ENCODE measurements at places on chromosomes 3 and 15. TPM values are rescaled to one million over a fixed set of nuclear protein-coding genes. Genes with fewer than 3 reads are reported as not detected.
A peak's percentile ranks its signal among the peaks of the same experiment; 100 is the strongest.

DNA sequence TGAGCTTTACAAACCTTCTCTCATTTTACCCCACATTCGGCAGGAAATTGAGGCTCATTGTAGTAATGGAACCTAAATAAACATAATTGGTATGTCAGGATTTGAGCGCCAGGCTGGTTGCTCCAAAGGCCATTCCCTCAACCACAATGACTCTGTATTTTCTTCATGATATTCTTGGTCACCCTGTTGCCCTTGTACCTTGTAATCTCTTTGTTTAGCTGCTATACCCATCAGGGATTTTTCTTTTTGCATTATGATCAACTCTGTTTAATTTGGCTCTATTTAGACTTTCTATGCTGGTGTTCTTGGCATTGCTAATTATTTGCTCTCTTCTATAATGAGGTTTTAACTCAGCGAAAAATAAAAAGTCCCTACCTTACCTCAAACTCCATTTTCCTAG, 29.8 kb downstream of the DUOX2 start:
- DNase-seq, result no peak

DNA sequence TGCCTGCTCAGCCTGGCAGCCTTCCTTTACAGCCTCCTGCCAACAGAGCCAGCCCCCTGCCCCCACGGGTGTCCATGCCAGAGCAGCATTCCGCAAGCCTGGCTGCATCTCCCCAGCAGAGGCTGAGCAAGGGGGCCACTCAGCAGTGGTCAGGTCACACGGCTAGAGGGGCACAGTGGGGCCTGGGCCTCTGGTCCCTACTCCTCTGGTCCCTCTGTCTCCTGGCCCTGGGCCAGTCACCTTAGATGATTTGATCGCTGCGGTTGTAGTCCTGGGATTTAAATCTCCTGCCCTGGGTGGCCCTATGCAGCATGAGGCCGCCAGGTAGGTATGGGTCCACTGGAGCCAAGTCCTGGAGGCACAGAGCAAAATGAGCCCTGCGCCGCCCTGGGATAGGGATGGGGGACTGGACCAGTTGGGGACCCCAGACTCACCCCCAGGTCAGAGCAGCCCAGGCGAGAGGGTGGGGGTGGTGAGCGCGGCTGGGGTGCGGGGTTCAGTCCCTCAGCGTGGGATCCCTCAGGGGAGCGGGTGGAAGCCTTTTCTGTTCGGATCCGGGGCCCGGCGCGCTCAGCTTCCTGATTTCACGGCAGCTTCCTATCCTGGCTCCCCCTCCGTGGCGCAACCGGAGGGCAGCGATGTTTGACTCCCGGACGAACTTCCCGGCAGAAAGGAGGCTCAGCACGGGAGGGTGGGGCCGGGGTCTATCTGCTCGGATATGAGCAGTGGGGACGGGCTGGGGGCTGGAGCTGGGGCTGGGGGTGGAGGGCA, at the start of gene ZBTB47:
ZBTB47 (plus strand) TSS at position 138 of the 771 bp plus-strand sequence. CDS start 4,659 bp downstream, outside the sequence.
- DNase-seq, result peak; percentile 35

DNA sequence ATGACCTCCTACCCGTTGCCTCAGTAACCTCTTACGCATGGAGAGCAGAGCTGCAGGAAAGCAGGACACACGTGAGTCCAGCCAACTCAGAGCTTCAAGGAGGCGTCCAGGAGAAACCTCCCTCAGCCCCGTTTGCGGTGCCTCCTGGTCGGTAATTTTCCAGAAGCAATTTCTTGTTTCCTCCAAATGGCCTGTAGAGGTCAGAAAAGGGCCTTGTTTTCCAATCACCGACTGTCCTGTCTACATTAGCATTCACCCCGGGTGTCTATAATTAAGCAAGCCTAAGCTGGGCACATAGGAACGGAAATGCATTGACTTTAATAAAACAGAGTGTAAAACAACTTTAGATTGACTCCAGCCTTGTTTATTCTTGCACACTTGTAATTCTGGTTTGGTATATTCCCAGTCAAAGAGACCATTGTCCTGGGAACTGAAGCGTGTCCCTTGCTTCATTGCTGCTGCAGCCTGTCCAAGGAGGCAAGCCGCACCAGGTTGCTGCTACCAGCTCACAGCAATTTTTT, 836.2 kb downstream of the AGBL1 start:
- peak; percentile 88 for DNase-seq

CACNA2D3 gene
- total RNA-seq, result 11.2 TPM

DNA sequence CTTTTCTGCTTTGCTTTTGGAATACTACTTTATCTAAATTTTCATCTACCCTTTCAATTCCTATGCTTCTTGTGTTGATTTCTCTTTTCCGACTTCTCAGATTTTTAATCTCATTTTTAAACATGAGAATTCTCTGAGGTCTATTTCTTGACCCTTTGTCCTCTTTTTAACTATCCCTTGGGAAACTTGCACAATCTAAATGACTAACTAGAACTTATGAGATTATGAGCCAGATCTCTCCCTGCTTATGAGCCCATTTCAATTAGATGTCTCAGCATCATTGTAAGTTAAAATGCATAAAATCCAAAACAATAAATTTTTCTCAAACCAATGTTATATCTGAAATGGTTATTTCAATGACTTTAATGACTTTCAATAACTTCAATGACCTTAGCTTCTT, 296.9 kb upstream of the AGTR1 start:
- no peak for DNase-seq

GRCh38 chr15:83018436-83018835, 7.0 kb upstream of the C15orf40 start:
- no peak for DNase-seq

- peak; percentile 62 for DNase-seq
Measured at GRCh38 chr3:49703443-49703927, 14.1 kb downstream of the RNF123 start.

DNA sequence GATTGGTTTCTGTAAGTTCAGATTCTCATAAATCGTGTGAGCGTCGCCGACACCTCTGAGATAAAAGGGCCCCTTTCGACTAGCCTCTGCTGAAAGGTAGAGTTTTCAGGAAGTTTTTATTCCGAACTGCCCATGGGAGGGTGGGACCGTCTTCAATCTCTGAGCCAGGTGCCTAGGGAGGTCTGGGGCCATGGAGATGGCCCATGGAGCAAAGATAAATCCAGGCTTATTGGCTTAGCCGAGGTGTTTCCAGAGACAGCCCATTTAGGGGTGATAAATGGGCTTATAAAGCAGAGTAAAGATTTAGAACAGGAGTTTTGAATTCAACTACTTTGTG, 442 bp downstream of the QTRT2 start:
- DNase-seq, result no peak

DNA sequence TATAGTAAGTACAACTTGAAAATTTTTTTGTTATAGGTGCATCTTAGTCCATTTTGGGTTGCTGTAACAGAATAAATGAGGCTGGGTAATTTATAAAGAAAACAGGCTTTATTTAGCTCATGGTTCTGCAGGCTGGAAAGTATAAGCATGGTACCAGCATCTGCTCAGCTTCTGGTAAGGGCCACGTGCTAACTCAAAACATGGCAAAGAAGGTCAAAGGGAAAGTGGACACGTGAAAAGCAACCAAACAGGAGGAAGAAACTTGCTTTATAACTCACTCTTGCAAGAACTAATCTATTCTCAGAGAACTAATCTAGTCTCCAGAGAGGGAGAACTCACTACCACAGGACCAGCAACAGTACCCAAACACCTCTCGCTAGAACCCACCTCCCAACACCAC, 9.1 kb downstream of the HDGFL3 start:
- no peak for DNase-seq

- peak; percentile 55 for DNase-seq
Measured at GRCh38 chr3:136642711-136643110, 109.5 kb downstream of the STAG1 start.

C3orf80 gene
- 0.48 TPM for total RNA-seq

GRCh38 chr3:128933213-128933921, 53.9 kb downstream of the ACAD9 start:
- no peak for DNase-seq
